ENCODE measurements at places on chromosomes 11 and 22.

DNA sequence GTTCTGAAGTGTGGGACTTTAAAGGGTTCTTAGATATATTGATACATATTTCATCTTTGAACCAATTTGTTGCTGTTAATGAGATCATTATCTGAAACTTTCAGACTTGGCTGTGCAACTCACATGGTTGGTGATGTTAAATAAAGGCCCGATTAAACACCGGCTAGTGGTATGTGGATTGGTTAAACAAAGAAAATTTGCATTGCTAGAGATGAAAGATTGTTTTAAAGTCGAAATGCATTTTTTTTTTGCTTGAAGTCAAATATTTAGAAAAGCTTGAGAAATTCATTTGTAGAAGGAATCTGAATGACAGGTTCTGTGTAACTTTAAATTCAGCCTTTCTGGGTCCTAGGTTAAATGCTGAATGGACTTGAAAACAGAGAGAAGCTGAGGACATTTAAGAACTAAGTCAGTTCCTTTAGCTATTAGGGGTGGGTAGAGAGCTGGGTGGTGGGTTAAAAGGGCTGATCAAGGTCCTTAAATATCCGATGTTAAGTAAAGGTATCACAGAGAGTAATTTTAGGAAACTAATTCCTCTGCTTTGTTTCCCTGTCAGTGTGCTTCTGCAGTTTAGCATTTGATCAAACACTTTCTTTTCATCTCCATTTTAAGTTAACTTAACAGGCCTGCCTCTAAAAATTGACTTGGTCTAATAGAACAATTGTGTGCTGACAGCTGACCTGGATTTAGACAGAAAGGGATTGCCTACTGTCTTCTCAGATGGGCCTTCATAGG lies 4.5 kb downstream of the ZNRF3 start:
- DNase-seq = no peak

- no peak for DNase-seq
These were observed 73.7 kb downstream of the PDE2A start for GRCh38 chr11:72600557-72600956.

GRCh38 chr11:79195209-79195608 lies 245.6 kb downstream of the TENM4 start:
- no peak for DNase-seq

DNA sequence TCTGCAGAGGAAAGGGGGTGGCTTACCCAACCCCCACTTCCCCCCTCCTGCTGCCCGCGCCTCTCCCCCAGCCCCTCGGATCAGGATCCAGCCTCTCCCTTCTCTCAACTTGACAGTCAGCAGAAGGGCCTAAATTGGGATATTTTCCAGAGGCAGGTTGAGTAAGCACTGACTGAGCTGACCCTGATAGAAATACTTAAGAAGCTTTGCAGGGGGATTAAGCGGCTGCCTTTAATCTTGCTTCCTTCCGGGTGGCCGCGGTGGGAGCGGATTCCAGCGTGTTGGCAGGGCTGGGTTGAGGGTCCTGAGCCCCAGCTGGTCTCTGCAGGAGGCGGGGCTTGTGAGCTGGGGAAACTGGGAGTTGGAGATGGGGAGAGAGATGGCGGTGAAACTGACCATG lies 445.2 kb downstream of the NTM start:
- DNase-seq = no peak

DNA sequence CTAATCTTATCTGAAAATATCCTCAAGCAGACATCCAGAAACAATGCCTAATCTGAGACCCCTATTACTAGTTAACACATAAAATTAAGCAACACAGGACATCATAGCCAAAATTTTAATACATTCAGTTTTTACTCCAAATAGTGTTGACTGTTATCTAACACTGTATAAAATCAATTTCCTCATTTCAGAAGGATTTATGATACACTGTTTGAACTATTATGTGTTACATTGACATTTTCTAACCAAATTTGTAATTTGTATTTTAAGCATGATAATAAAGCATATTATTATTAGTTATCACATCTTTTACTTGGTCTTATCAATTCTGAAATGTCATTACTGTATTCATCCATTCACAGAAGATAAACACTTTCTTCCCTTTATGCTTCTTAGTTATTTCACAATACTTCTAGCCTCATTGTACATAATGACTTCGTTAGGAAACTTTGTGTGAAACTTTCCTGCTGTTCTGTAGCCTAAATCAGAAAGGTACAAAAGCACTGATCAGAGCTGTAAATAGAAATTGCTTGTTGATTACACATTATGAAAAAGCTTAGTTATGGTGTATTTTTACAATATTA lies 1248.9 kb downstream of the JRKL start:
- DNase-seq = no peak

DNA sequence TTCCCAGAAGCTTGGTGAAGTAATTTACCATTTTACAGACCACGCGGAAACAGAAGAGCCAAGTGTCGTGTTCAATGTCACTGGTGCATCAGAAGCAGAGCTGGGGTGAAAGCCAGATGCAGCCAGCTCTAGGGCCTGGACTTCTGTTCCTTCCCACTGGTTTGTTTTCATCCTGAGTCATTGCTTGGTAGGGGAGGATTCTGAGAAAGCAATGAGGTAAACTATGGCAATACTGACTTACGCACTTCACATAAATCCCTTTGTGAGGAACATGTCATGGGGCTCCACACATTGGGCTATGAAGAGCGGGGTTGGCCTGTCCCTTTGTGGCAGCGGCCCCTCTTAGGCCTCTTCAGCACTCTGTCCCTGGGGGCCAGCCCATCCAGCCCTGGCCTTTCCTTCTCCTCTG lies 52.4 kb upstream of the RBFOX2 start:
- no peak for DNase-seq

DNA sequence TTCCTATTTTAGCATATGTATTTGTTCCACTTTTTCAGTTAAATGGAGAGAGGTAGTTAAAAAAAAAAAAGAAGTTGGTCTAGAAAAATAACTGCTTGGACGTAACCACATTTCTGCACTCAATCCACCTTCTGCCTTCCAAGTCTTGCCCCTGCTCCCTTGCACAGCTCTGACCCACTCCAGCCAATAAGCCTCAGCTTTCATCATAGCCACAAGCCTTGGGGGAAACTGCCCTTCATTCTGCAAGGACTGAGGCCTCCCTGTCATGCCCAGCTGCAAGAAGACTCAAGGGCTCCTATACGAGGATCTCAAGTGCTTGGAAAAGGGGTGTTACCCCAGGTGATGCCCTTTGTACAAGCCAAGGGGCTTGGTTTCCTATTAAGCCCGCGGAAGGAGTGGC lies 36.0 kb upstream of the OAF start:
- no peak for DNase-seq

DNA sequence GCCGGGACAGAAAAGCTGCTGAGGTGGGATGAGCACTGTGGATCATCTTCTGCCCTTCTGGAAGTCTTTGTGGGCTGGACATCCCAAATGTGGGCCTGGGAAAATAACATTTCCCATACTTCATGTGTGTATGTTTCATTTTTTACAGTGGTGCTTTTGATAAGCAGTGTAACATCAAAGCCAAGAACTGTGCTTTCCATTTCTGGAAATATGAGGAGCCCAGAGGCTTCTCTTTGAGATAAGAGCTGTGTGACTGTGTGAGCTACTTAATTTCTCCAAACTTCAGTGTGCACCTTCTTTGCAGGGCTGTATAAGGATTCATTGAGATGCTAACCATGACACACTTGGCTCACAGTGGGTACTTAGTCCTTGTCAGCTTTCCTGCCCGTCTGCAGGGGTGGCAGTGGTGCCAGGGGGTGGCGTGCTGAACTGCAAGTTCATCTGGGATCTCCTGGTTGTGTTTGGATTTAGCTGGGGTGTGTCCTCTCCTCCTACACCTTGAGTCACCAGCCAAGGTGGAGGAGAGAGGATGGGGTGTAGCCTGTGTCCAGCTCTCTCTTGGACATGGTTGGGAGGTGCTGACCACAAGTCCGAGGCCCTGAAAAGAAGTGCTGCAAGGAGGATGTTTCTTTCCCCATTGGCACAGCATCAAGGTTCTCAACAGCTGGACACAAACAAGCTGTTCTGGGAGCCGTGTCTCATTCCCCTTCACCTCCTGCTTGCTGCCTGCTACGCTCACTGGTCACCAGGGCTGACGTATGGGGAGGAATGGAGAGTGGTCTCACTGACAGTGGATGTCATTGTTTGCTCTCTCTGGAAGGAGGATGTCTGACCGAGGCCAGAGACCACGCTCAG lies 139.4 kb downstream of the TEAD1 start:
- DNase-seq = no peak

DNA sequence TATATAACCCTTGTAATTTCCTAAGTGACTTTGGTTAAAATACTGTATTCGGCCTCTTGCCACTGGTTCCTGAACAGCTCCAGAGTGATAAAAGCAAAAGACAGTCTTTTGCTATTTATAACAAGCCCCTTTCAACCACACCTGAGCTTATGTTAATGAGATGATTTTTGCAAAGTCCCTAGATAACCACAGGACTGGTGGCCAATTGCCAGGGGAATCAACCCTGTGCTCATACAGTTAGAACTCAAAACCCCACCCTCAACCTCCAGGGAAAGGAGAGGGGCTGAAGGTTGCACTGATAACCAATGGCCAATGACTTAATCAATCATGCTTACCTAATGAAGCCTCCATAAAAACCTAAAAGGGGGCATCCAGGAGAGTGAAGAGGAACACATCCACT lies 77.9 kb downstream of the SIK3 start:
- no peak for DNase-seq

DNA sequence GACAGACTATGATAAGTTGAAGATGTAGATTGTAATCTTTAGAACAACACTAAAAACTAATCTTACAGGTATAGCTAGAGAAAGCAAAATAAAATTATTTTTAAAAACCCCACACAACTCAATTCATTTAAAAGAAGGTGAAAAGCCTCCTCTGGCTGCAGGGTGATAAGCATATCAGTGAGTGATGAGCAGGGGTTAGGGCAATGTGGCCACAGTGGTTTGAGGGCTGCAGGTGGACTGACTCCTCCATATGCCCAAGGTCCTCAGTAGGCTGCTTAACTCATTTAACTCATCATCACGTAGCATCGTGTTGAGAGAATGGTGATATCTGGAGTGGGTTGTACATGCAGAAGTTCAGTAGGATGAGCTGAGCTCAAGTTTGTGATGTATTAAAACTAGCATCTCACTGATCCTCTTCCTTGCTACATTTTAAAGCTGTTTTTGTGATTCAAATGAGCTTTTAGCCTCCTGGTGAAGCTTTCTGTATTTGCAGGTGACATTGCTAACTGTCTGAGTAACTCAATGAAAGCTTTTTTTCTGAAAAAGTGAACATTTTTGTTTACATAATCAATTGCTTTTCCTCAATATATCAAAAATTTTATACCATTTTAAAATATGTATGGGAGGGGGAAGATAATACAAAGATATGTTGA lies 37.0 kb upstream of the SC5D start:
- DNase-seq = no peak

DNA sequence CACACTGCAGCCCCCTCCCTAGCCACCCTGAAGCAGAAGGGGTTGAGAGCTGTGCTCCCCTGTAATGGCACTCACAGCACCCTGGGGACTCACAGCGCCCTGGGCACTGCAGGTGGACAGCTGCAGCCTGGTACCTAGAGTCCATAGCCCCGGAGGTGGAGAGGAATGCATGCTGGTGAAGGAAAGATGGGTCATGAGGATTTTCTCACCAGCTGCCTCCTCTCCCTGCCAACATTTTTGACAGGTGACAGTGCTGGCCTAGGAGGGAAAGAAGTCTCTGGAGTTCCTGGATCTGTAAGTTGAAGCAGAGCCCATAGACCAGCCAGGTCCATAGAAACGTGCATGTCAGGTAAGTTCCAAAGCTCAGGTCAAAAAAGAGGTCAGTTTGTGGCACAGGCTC lies 330.5 kb downstream of the TENM4 start:
- DNase-seq = no peak

DNA sequence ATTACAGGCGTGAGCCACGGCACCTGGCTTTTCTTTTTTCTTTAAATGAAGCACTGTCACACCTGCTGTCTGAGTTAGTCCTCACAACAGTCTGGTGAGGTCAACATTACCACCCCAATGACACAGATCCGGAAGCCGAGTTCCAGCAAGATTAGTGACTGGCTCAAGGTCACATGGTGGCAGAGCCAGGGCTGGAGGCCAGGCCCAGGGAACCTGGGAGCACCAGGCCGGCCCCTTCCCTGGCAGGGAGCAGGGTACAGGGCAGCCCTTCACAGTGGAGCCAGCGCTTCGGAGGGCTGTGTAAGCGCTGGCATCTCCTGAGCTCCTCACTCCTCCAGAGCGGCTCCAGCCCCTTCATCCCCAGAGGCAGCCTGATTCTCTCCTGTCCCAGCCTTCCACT lies 118.7 kb downstream of the ST3GAL4 start:
- no peak for DNase-seq

- DNase-seq = no peak
These were observed 27.4 kb upstream of the CCND1 start for GRCh38 chr11:69613594-69613993.

GRCh38 chr11:44453871-44454270 lies 111.6 kb upstream of the CD82 start:
- DNase-seq = no peak

- no peak for DNase-seq
These were observed 24.1 kb upstream of the LRRC32 start for GRCh38 chr11:76694664-76695063.

- DNase-seq = no peak
These were observed 3.7 kb upstream of the HDHD5 start for GRCh38 chr22:17162731-17163130.

- peak; percentile 42 for DNase-seq
These were observed 8.2 kb upstream of the OR9I1 start for GRCh38 chr11:58133309-58134076.

GRCh38 chr11:55658608-55659007 lies 3.4 kb upstream of the OR4C6 start:
- no peak for DNase-seq

DNA sequence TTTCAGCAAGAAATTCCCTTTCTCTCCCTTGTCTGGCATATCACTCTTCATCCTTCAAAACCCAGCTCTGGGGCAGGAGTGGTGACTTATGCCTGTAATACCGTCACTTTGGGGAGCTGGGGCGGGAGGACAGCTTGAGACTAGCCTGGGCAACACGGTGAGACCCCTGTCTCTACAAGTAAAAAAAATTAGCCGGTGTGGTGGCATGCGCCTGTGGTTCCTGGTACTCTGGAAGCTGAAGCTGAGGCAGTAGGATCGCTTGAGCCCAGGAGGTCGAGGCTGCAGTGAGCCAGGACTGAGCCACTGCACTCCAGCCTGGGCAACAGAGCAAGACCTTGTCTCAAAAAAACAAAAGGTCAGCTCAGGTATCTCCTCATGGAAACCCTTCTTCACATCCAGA lies 1.4 kb upstream of the RCE1 start:
- no peak for DNase-seq

DNA sequence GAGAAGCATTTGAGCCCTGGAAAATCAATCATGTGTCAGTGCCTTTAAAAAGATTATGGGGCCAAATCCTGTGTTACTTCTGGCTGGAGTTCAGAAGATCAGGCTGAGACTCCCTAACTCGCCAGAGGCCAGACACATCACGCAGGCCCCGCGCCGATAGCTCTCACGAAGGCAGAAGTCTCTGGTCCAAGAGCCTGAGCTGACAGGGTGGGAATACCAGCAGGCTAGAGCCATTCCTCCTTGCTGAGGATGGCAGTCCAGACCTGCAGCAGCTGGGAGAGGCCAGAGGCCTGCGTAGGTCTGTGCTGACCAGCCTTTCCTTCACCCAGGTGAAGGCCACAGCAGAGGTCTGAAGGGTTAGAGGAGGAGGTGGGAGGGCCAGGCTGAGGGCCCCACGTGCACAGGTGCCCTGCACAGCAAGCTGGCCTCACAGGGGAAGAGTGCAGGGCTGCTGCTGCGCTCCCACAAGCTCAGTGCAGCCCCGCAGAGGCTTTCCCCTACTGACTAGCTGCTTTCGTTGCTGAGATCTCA lies 52.9 kb downstream of the ST14 start:
- no peak for DNase-seq

Measured in keratinocyte (primary cell).